ENCODE measurements at places on chromosomes 1 and 21.

DNA sequence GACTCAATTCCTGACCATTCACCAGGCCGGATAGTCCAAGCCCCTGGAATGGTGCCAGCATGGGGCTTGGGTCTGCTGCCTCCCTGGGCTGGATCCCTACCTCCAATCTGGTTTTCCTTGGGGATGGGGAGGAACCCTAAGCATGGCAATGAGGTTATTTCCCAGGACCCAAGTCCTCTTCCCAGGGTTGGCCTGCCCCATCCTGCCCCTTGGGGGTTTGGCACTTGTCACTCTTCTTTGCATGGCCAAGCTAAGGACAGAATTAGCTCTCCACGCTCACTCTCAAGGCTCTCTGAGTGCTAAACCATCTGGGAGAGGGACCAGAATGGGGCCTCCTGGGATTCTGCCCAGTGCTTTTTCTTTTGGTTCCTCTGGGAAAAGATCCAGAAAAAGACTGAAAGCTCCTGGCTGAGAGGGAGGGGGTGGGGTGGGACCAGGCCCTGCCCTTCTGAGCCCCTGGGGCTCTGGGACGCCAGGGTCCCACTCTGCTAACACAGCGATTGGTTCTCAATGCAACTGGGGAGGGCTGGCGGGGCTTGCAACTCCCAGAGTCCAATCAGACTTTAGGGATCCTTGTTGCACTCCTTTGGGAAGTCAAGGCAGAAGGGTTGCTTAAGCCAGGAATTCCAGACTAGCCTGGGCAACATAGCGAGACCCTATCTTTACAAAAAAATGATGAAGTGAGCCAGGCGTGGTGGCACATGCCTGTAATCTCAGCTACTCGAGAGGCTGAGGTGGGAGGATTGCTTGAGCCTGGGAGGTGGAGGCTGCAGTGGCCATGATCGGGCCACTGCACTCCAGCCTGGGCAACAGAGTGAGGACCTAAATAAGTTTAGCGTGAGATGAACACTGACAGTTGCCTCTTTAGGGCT is 52.7 kb downstream of the DHRS3 start:
- DNase-seq = no peak

DNA sequence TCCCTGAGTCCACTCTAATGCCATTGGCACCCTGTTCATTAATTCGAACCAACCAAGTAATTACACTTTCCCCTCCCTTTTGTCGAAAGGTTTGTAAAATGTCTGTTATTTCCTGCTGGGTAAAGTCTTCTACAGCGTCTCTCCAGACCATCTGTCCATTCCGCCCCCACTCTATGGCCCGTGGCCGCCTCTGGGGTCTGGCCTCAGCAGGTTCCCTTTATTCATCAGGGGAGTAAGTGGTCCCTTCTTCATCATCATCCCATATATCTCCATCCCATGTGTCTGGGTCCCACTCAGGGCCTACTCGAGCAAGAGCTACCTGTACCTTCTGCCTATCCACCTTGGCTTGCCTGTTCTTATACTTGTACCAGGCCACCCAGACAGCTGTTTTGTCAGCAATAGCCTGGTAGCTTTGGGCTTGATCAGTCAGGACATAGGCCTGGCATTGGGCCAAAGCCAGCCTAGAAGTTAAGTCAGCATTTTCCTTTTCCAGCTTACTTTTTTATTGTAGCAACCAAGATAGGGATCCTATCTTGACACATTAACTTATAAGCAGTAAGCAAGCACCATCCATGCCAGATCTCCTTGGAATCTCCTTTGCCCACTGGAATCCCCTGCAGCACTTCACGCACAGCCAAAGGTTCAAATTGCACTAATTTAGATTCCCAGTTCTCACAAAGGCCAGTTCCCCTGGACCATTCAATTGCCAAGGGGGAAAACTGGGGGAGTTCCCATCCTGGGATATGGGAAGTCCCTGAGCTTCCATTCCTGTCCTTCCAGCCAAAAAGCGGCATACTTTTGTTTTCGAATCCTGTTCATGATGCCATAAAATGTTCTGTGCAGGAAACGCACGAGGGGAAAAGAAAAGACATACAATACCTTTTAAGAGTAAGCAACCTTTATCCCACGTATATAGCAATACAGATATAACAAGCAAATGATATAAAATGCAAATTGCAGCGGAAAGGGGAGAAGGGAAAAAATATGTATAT is 6.6 kb upstream of the STUM start:
- DNase-seq = no peak

DNA sequence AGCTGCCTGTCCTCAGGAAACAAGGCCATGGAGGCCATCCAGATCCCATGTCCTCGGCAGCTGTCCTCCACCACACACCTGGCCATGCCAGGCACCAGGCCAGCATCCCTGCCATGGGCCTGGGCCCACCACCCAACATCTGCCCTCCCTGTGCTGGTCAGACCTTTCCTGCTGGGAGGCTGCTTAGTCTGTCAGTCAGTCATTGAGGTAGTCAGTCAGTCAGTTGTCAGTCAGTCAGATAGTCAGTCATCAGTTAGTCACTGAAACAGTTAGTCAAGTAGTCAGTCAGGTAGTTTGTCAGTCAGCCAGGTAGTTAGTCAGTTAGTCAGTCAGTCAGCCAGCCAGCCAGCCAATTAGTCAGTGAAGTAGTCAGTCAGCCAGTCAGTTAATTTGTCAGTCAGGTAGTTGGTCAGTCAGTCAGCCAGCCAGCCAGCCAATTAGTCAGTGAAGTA is 17.2 kb downstream of the KRTAP10-1 start:
- DNase-seq = peak; percentile 0

DNA sequence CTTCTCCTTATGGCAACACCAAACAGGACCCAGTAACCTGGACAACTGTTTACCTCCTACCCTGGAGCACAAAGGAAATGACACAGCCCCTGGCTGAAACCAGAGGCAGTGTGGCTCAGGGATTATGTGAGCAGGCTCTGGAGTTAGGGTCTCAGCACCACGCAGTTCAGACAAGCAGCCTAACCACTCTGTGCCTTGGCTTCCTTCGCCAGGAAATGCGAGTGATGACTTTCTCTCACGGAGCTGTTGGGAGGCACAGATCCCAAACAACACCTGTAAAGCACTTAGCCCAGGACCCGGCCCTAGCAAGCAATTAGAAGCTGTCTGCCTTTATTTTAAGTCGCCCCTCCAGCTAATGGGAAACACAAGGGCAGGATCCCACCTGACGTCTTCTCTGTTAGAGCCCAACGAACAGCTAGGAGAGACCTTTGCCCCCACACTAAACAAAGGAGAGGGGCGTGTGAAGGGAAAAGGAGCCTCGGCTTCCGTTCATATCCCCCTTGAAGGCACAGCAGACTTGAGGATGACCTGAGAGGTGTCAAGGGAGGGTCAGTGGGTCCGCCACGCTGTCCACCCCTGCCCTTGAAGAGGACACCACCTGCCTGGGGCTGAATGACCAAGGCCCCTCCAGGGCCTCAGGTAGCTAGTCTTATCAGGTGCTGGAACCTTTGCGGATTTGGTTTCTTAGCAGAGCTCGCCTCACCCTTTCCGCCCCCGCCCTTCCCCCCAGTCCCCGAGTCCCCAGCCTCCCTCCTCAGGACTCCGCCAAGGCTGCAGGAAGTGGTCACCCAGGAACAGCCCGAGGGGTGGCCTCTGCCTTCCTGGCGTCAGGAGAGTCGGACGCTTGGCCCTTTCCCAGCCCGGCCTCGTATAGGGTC is 860 bp downstream of the TMEM63A start:
- peak; percentile 45 for DNase-seq

DNA sequence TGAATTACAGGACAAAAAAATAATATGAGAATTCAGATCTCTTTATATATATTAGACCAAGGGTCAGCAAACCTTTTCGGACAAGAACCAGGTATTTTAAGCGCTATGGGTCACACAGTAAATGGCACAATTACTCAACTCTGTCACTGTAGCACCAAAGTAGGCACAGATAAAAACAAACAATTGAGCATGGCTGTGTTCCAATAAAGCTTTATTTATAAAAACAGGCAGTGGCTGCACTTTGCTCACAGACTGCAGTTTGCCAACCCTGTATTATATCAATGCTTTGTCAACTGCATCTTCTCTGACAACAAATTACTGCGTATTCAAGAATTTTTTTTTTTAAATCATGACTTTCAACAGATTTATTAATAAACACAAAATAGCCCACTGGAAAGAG is 29.8 kb downstream of the EDEM3 start:
- DNase-seq = no peak

GRCh38 chr1:192826791-192827546 is 18.1 kb downstream of the RGS2 start:
- DNase-seq = no peak

DNA sequence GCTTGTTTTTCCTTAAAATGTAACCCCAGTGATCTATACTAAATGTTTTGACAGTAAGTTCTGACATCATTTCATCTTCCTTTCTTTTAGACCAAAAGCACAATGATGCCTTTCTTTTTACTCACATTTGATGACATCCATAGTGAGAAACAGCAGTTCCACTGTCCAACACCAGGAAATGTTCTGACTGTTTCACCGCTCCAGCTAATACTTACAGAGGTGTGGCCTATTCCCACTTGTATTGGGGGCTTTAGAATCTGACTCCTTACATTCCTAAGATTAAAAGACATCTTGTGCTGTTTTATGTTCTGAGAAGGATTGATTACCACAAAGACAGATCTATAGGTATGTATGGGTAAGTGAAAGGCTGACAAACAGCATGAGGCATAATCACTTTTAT is 1018.2 kb upstream of the PRMT6 start:
- no peak for DNase-seq

DNA sequence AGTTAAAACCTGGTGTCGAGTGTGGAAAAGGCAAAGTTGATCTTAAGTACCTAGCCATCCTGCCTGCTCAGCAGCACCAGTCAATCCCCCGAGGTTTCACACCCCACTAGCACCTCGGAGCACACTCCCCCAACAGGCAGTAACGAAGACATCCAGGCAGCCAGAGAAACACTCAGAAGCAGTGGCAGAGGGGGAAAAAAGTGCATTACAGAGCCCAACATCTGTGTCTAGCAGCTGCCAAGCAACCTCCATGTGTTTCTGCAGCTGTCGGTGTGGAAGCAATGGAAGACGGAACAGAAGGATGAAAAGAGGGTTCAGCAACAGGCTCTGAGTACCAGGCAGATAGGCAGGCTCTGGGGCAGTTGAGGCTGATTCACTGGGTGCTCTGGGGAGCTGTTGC is 73.4 kb upstream of the PROX1 start:
- no peak for DNase-seq

DNA sequence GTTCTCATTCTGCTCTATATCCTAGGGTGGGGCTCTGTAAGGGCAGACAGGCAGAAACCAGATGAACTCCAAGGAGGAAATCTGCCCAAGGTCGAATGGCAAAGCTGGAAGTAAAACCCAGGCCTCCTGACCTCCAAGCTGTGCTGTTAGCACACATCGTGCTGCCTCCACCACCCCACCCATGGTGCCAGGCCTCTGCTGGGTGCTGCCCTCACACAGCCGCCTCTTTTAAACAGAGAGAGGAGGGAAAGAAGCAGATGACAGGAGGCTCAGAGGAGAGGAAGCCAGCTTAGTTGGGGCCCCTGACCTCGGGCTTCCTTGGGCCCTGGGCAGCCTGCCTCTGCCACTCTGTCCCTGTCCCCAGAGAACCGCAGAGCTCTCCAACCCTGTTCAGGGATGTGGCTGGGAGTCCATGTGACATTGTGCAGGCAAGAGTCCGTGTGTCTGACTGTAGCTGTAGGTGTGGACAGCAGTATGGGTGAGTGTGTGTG is 1.1 kb downstream of the SYNC start:
- DNase-seq = no peak

- DNase-seq = no peak
These were observed 17.0 kb downstream of the MX2 start for GRCh38 chr21:41378849-41379248.

DNA sequence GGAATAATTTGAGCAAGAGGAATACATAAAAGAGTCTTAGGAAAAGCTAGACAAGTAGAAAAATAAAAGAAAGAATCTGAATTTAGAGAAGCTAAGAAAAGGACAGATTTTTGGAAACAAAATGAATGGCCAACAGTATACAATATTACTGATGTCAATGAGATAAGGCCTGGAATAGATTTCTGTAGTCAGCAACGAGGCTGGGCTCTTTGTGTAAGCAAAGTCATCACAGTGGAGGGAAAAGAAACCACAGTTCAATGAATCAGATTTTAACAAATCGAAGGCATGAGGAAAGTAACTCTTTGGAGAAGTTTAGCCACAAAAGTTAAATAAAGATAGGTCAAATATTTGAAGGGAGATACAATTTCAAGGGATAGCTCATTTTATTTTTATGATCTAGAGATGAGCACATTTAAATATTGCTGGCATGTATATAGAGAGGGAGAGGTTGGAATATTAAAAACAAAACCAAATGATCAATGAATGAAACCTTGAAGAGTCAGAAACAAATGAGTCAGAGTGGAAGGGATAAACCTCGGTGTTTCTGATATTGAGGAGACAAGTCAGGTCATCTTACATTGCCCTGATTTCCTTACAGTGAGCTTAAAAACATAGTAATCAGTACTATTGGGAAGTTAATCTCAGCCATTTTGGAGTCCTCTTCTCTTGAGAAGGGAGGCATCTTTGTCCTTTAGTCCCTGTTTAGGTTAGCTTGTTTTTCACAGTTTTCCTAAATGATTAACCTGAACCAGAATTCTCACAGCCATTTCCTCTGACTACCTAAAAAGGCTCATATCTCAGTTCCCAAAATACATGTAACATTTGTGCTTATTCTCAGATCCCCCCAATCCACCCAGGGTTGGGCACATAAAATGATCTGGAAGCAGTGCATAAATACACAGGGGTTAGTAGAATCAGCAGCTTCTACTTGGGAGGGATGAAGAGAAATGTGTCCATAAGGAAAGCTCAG is 620.0 kb upstream of the B3GALT2 start:
- DNase-seq = no peak

DNA sequence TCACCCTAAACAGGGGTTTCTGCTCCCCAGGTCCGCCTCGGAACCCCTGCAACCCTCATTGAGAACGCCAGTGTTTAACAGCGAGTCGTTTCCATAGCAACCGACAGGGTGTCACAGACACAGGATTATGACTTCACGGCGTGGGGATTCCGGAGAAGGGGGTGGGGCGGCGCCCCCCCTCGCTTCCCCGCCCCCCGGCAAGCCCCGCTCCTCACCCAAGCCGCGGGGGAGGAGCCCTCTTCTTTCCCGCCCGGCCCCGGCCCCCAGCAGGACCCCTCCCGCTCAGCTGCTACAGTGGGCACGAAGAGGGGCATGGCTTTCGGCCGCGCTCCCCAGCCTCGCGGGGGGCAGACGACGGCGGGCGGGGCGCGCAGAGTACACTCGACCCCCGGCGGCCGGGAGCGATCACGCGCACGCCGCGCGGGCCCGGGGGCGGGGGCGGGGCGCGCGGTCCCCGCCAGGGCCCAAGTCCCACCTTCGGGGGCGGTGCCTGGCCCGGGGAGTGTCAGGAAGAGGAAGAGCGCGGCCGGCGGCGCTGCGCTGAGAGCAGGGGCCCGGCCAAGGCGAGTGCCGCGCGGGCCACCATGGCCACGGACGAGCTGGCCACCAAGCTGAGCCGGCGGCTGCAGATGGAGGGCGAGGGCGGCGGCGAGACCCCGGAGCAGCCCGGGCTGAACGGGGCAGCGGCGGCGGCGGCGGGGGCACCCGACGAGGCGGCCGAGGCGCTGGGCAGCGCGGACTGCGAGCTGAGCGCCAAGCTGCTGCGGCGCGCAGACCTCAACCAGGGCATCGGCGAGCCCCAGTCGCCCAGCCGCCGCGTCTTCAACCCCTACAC is at the start of gene EFHD2:
Gene EFHD2 (plus strand): TSS at position 501 of the 835 bp plus-strand sequence. CDS start 84 bp downstream, at position 585.
- peak; percentile 89 for DNase-seq

GRCh38 chr1:71785000-71785399 is 497.3 kb downstream of the NEGR1 start:
- no peak for DNase-seq

Measured in activated naive CD4-positive, alpha-beta T cell treated with Interleukin-2 at 50 U/mL for 16 hours (primary cell).